Left ventricle myocardium superior (tissue), 1 donor: ENCODE measurements at places on chromosomes 3 and 15.

- no peak for DNase-seq
These were observed 161.9 kb upstream of the ATP11B start for GRCh38 chr3:182631183-182632076.

GRCh38 chr3:122443090-122443489 is 27.2 kb upstream of the WDR5B start:
- no peak for DNase-seq

DNA sequence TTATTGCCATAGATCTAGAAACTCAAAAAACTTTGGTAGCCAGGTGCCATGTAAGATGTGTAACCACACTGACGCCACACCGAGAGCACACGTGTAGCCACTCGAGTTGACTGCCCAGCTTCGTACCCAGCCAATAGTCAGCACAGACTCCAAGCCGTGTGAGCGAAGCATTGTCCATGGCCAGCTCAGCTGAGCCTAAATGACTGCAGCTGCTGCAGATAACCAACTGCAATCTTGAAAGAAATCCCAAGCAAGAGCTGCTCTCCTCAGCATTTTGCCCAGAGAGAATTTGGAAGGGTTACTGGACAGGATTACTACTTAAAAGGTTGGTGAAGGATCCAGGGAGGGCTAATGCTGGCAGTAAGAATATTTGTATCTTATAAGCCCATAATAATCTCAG is 193.0 kb upstream of the THRB start:
- DNase-seq, result no peak

DNA sequence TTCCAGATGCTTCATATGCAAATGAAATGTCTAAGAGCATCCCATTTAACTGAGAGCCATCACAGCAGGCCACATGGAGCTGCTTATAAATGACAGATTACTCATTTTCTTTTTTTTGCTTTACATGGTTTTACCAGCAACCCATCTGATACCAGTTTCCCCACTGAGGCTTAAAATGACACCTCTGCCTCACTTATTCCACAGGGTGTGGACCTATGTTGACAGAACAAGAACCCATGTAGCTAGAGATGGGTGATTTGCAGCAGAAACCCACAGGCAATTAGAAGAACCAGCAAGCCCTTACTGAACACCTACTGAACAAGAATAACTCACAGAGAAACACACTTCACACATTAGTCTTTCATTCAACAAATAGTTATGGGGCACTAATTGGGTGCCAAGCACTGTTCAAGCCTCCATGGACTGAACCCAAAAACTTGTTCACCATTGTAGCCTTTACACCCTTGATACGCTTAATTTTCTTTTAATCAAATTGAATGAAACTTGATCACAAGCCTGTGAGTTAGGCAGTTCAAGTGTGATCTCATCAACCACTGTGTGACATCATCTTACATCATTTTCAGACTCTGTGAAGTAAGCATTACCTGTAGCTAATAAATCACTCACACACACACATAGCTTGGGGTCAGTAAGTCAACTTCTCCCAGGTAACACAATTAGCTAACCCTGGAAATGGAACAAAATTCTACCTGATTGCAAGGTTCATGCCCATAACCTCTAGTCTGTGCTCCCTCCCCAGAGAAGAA is 45.4 kb downstream of the MAGI1 start:
- DNase-seq, result no peak

GRCh38 chr15:44394062-44394461 is 33.4 kb upstream of the CTDSPL2 start:
- no peak for DNase-seq

- DNase-seq, result no peak
These were observed 26.9 kb upstream of the AVEN start for GRCh38 chr15:34065941-34066340.

- DNase-seq, result no peak
These were observed 37.2 kb downstream of the ANKDD1A start for GRCh38 chr15:64948916-64949315.

DNA sequence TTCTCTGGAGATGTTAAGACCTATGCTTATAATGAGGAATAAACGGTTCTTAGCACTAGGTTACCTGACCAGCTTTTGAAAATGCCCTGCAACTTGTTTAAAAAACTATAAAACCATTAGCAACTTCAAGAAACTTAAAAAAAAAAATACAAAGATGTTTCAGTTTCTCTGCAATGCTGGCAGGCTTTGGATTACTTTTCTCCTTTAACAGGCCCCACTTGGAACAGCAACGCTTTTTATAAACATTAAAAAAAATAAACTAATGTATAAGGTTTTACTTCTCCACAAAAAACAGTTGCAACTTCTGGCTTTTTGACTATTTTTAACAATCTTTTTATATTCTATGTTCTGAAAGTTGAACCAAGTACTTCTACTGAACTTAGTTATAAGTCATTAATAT is 1006.7 kb downstream of the ROBO1 start:
- no peak for DNase-seq

- DNase-seq, result no peak
These were observed 4.6 kb downstream of the MAN2C1 start for GRCh38 chr15:75363786-75364185.

- DNase-seq, result no peak
These were observed 12.7 kb downstream of the FAM240A start for GRCh38 chr3:46624975-46625490.

- no peak for DNase-seq
These were observed 35.5 kb downstream of the DUT start for GRCh38 chr15:48366584-48367312.

GRCh38 chr3:186038360-186038759 is 70.5 kb downstream of the ETV5 start:
- DNase-seq, result no peak

DNA sequence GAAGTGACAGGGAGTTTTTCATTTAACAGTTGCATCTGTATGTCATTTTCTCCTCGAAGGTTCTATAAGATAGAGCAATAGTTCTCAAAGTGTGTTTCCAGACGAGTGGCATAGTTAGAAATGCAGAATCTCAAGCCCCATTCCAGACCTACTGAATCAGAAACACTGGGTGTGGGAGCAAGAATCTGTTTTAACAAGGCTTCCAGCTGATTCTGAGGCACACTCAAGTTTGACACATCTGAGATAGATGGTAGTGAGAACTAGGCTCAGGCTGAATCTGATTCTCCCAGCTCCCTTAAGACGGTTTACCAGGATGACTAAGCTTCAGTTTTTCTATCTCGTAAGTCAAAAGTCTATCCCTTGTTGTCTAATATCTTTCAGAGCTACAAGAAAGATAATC is 159.8 kb upstream of the NUDT16 start:
- DNase-seq, result no peak

DNA sequence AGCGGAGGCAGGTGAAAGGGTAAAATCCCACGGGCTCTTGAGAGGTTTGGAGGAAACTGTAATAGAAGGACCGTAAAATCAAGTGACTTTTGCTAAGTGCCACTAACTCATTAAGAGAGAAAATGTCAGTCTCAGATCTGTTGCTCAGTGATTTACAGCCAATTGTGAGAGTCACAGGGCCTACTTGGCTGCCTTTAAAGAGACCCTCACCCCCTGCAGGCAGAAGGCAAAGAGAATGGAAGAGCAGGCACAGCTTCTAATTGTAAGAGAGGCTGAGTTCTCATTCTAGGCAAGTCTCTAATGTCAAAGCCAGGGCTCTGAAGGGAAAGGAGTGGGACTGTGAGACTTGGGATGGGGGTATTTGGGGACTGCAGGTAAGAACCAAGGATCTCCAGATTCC is 9.3 kb upstream of the SYNM start:
- no peak for DNase-seq

DNA sequence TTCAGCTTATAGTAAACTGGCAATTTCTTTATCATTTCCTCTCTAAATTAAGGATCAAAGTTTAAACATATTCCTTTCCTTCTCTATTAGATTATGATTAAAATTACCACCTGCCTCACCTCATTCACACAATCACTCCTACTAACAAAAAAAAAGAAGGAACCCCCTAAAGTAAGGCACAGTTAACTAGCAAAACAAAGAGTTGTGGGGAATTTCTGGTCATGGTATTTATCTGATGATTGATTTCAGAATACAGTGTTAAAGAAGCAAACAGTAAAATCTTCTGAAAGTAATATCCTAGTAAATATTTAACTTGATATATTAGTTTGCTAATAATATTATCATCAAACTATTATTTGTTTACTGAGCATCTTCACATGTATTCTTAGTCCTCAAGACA is 8.8 kb downstream of the GBE1 start:
- DNase-seq, result no peak

DNA sequence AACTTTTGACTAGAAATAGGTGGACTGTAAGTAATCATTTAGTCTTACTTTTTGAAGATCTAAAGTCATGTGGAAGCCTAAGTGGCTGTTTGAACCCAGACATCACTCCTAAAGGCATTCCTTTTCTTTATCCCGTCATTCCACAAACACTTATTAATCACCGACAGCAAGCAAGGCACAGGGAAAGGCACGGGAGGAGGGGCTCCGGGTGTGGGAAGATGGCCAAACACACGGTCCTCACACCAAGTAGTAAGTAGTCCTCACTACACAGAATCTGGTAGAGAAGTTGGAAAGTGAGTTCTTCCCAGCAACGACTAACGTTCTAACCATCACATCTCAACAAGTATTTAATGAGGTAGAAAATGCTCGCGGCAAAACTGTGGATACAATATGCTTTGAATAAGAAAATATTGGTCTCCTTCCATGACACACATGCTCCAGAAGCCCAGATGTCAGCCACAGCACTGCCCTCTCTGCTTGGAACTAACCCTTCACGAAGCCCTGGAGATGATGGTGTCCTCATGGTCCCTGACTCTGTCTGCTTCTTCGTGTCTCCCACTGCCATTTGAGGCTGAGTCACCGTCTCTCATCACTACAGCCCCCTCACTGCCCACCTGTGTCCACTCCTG is 202.2 kb downstream of the OPA1 start:
- DNase-seq, result no peak

GRCh38 chr3:156816091-156816793 is 9.9 kb upstream of the LEKR1 start:
- DNase-seq, result peak; percentile 54

- DNase-seq, result no peak
These were observed 756.6 kb upstream of the ARPP21 start for GRCh38 chr3:34882764-34883163.

DNA sequence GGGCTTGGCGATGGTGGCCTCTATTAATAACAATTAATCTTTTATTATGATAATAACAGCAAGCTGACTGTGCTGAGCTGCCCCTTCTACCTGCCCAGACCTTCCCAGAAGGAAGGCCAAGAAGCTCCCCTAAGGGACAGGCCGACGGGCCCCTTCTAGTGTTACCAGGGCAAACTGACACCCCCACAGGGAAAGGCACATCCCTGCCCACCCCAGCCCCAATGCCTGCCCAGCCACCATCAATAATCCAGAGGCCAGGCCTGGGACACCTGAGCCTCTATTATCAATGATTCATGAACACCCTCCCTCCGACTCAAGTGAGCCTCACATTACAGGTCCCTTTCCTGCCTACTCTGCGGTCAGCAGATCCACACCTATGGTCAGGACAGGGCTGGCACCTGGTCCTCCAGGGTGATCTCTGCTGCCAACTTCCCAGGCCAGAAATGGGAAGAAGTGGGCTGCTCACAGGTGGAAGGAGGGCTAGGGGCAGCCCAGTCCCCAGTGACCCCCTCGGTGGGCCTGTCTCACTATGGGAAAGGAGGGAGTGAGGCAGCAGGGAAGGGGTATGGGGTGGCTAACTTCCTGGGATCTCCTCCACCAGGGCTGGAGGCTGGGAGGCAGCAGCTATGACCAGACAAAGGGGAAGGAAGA is 1.8 kb downstream of the TWF2 start:
- peak; percentile 23 for DNase-seq

DNA sequence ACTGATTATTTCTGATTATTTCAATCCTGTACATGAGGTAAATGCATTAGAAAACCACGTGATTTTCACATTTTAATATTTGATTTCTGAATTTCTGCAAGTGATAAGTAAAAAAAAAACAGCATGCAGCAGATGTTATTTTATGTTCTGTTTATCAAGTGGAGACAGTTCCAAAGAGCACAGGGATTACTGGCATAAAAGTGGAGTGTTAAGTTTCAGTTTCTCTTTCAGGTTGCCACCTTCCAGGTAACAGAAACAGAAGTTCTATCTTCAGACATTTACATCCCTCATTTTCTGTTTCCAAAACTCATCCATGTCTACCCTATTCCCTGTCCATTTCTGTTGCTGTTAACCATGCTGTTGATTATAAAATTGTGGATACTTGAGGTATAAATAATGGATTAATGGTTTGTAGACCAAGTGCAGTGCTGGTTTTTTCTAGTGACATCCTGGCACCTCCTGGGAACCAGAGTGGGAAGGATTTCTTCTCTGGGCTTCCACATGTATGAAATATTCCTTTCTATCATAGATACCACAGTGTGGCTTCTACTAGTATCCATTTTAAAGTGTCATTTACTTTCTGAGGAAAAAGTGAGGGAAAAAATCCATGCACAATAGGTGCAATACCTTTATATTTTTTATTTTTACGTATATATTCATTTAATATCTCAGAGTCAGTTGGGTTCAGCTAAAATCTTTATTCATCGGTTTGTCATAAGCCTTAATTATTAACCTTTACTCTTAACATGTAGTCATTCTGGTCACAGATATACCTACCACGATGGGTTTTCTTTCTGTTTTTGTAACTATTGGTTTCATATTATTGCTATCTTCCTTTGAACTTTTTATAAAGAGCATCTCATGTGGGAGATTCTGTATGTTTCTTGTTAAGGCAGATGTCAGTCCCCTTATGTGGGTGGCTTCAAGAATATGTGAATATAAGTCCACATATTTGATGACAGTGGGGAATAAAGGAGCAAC is 1010.0 kb downstream of the SQOR start:
- no peak for DNase-seq

- DNase-seq, result no peak
These were observed 31.4 kb downstream of the POMGNT2 start for GRCh38 chr3:43074482-43074881.

- no peak for DNase-seq
These were observed 57.0 kb downstream of the CD200 start for GRCh38 chr3:112389961-112390360.

GRCh38 chr3:114556657-114557213 is 262.9 kb downstream of the TIGIT start:
- DNase-seq, result no peak

DNA sequence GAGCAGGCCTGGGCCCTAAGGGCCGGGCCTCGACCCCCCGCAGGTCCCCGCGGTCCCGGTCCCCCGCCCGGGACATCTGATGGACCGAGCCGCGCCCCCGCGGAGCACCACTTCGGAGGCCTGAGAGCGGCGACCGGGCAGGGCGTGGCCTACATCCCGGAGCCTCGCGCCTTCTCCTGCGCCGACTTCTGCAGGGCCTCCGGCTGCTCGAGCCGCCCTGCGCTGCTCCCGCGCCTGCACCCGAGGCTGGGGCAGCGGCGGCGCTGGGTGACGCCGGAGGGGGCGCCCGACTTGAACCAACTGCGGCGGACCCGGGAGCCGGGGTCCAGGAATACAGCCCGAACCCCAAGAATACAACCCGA is 14.9 kb upstream of the GP9 start:
- DNase-seq, result peak; percentile 69

- no peak for DNase-seq
These were observed 43.4 kb downstream of the HLTF start for GRCh38 chr3:149042789-149043386.

- DNase-seq, result no peak
These were observed 58.7 kb upstream of the EIF5A2 start for GRCh38 chr3:170967126-170967525.
